Left ventricle myocardium inferior (tissue), 1 donor: ENCODE measurements at places on chromosomes 13 and 19. TPM values are rescaled to one million over a fixed set of nuclear protein-coding genes. Genes with fewer than 3 reads are reported as not detected.

DNA sequence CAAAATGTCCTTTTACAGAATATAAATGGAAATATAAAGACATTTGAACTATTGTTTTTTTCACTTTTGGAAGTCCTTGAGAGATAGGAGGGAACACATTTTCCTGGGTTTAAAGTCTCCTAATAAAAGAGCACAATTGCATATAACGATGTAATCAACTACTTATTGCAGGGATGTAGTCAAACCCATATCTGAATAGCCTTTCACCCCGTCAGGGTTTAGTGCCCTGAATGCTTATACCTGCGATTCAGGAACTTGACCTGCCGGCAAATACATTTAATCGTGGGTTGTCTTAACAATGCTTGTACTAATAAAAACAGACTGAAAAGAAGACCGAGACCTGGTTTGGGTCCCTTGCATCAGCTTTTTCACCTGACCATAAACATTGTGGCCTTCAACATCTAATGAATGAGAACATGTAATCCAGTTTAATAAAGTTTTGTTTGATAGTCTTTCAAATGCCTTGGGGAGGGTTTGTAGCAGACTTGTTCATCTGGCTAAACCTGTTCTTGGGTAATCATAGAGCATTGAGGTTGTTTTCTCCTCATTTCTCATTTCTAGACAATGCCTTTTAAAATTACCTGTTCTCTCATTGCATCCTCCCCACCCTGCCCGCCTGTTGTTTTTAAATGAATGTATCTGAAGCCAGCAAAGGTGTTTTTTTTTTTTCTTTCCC is 7.0 kb downstream of the KLF5 start:
- no peak for DNase-seq
- no peaks in the 10 kb centered on the region for H3K27me3 ChIP-seq
- H3K36me3 ChIP-seq, result no peaks in the 10 kb centered on the region

DNA sequence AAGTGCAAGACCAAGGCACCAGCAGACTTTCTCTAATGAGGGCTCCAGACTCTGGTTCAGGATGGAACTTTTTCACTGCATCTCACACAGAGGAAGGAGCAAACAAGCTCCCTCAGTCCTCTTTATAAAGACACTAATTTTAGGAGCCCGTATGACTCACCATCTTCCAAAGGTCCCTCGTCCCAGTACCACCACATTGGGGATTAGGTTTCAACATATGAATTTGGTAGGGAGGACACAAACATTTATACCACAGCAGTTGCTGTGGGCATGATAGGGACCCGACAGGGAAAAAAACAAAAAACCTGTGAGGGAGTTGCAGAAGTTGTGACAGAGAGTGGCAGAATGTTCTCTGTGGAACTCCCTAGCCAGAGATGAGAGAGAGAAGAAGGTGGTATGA is 6.5 kb upstream of the CNMD start:
- no peak overlapping the region for H3K27ac ChIP-seq
- H3K4me1 ChIP-seq, result no peaks in the 10 kb centered on the region
- H3K36me3 ChIP-seq, result no peaks in the 10 kb centered on the region
- H3K4me3 ChIP-seq, result no peak overlapping the region

The SYCN gene
- not detected for total RNA-seq

DNA sequence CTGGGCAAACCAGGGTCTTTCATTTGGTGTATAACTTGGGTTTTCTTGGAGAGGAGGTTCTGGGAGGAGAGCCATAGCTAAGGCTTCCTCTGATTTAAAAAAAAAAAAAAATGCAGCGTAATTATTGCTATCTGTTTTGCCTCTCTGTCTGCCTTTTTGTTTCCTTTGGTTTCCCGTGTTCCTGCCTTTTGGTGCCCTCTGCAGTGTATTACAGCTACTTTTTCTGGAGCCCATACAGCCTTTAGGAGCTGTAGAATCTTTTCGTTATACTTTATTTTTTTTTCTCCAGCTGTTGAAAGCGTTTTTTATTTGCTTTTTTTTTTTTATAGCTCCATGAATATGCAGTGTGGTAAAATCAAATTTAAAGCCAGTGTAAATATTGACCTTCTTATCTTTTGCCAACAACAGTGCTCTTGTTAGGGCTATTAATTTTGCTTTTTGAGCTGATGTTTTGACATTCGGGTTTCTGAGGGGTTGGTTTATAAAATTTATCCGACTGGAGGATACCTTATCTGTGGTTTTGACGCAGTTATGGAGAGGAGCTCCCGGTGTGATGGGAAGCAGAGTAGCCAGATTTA is 38.1 kb downstream of the ZNF493 start:
- no peak overlapping the region for H3K4me3 ChIP-seq
- H3K36me3 ChIP-seq, result no peaks in the 10 kb centered on the region

- H3K4me1 ChIP-seq, result no peaks in the 10 kb centered on the region
- H3K36me3 ChIP-seq, result no peaks in the 10 kb centered on the region
- no peak overlapping the region for H3K27ac ChIP-seq
- DNase-seq, result no peak
- H3K27me3 ChIP-seq, result no peaks in the 10 kb centered on the region
These were observed 51.3 kb upstream of the PCDH9 start for GRCh38 chr13:67281466-67281865.

- H3K4me3 ChIP-seq, result no peak overlapping the region
- H3K27me3 ChIP-seq, result no peaks in the 10 kb centered on the region
- H3K27ac ChIP-seq, result no peak overlapping the region
- H3K36me3 ChIP-seq, result no peaks in the 10 kb centered on the region
- no peaks in the 10 kb centered on the region for H3K4me1 ChIP-seq
- DNase-seq, result no peak
These were observed 89.9 kb downstream of the MZT1 start for GRCh38 chr13:72637561-72637960.

The KCTD4 gene
- total RNA-seq, result 0.11 TPM

The SULT2A1 gene
- total RNA-seq, result not detected

The LILRA1 gene
- 0.22 TPM for total RNA-seq

- no peak overlapping the region for H3K27ac ChIP-seq
- no peaks in the 10 kb centered on the region for H3K4me1 ChIP-seq
- H3K27me3 ChIP-seq, result no peaks in the 10 kb centered on the region
- no peak overlapping the region for H3K4me3 ChIP-seq
- peaks cover 9% of the 10 kb centered on the region for H3K36me3 ChIP-seq
These were observed 222.9 kb downstream of the GGACT start for GRCh38 chr13:100365680-100366079.

- H3K27me3 ChIP-seq, result no peaks in the 10 kb centered on the region
- no peaks in the 10 kb centered on the region for H3K36me3 ChIP-seq
- no peak for DNase-seq
- H3K27ac ChIP-seq, result peak overlapping the region; percentile 100
- peaks cover 48% of the 10 kb centered on the region for H3K4me1 ChIP-seq
These were observed 2.3 kb upstream of the PRKACA start for GRCh38 chr19:14119644-14120496.

The OR7A5 gene
- total RNA-seq, result not detected

DNA sequence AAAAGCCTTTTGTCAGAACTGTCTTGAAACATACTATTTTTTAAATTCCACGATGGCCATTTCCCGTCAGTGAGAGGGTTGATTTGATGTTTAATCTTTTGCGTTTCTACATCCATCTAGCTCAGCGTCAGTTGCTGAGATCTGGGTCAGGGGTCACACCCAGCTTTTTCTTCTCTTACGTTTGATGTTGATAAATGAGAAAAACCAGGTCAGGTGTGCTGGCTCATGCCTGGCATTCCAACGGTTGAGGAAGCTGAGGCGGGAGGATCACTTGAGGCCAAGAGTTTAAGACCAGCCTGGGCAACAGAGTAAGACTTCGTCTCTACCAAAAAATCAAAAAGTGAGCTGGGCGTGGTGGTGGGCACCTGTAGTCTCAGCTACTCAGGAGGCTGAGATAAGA is 168.9 kb downstream of the PTPRS start:
- no peak overlapping the region for H3K4me3 ChIP-seq
- no peaks in the 10 kb centered on the region for H3K4me1 ChIP-seq
- H3K27me3 ChIP-seq, result no peaks in the 10 kb centered on the region
